Mesenchymal stem cell (in vitro differentiated cells and primary cell): ENCODE measurements at places on chromosomes 1 and 21.

- DNase-seq: no peak
These were observed 189.6 kb downstream of the KAZN start for GRCh38 chr1:14788080-14788479.

GRCh38 chr1:14919751-14920150 is 233.8 kb upstream of the TMEM51 start:
- no peak for DNase-seq

DNA sequence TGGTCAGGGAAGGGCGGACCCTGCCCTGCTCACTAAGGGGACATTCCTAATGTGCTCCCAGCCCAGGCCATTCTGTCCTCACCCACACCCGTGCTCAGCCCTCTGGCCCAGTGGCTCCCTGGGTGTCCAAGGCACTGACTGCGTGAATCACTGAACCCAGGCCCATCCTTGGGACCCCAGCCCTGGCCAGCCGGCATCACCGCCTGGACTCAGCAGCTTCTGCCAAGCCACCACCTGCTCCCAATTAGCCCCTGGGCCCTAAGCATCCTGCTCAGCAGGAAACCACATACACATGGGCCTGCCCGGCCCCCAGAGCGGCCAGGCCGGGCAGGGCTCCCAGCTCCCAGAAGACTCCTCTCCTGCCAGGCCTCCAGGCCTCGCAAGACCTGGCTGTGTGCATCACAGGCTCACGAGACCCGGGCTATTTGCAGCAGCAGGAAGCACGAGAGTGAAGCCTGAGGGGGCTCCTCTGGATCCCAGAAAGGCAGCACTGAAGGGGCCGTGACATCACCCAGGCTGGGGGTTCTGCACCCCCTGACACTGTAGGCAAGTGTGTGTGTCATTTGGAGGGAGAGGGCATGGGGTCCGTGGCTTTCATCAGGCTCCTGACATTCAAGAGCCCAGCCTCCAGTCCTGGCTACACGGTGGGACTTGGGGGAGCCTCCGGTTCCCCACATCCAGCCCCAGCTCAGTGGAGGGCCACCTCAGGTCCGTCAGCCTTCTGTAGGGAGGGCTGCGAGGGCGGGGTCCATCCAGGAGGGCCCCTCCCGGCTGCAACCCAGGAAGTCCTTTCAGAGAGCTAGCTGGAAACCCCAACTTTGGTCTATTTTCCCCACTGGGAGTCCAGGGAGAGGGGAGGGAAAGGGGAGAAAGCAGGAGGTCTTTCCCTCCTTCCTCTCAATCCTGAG is 1.6 kb downstream of the MFAP2 start:
- peak; percentile 71 for DNase-seq

DNA sequence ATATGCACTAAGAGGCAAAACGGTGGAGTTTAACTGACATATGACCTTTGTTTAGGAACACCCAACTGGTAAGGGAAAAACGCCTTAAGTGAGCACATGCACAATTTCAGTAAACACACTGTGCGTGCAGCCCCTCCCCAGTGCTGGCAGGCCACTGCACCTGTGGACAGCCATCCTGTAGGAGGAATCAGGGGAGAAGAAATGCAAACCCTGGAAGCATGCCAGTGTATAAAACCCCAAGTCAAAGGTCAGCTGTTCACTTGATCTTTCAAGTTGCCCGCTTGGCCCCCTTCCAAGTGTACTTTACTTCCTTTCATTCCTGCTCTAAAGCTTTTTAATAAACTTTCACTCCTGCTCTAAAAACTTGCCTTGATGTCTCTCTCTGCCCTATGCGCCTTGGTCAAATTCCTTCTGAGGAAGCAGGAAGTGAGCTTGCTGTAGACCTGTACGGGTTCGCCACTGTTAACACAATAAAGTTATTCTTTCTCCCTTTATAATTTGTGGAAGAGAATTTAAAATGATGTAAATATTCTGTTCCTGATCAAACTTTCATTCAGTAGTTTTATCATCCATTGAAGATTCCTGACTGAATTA is 31.8 kb downstream of the USP25 start:
- DNase-seq: no peak

GRCh38 chr1:160519642-160520435 is 3.2 kb downstream of the SLAMF6 start:
- no peak for DNase-seq

GRCh38 chr1:197736685-197737084 is 38.6 kb downstream of the DENND1B start:
- no peak for DNase-seq

- no peak for DNase-seq
These were observed 74.2 kb downstream of the LRIG2 start for GRCh38 chr1:113147073-113147625.

- DNase-seq: no peak
These were observed 83.4 kb downstream of the FOXD2 start for GRCh38 chr1:47521034-47521881.

GRCh38 chr1:205917466-205918238 is 25.6 kb downstream of the SLC26A9 start:
- DNase-seq: no peak

DNA sequence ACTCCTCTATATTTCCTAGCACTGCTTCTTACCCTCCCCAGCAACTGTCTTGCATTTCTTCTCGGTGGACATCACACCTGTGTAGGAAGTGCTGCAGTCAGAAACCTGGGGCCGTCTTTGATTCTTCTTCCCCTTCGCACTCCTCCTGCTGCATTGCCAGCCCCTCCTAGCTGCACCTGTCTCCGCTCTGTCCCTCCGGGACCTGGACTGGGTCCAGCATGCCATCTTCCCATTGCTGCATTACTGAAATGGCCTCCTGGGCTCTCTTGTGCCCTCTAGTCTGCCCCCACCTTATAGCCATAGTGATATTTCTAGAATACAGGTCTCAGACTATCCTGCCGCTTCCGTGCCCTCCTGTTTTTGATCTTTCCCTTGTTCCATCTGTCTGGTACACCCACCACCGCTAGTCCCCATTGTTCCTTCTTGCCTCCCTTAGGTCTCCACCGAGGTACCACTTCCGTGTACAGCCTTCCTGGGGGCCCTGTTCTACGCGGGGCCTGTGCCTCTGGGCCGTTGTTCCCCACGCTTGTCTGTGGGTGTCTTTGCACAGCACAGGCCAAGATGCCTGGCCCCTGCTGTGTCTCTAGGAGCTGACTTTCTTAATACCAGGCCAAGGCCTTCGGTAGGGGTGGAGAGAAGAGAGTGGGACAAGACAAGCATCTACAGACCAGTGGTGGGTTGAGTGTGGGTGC is 107.6 kb downstream of the GALNT2 start:
- no peak for DNase-seq

- no peak for DNase-seq
These were observed 111.9 kb downstream of the GLIS1 start for GRCh38 chr1:53627031-53627430.

DNA sequence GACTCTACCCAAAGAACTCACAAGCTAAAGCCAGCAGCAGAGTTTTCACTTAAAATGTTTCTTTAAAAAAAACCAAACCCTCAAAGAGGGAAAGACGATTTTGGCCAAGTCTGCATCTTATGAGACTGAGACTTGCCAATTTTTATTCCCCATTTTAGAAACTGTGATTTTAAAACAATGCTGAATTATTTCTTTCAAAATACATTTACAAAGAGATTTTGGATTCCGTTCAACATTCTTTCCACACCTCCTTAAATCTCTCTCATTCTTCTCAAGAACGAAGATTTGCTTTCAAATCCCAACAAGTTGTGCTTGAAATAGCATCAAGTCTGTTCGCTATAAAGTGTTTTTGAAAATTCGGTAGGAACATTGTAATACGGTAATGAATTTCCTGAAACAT is 133.9 kb upstream of the VANGL1 start:
- no peak for DNase-seq

GRCh38 chr21:46562472-46562871 is 42.4 kb downstream of the S100B start:
- no peak for DNase-seq

DNA sequence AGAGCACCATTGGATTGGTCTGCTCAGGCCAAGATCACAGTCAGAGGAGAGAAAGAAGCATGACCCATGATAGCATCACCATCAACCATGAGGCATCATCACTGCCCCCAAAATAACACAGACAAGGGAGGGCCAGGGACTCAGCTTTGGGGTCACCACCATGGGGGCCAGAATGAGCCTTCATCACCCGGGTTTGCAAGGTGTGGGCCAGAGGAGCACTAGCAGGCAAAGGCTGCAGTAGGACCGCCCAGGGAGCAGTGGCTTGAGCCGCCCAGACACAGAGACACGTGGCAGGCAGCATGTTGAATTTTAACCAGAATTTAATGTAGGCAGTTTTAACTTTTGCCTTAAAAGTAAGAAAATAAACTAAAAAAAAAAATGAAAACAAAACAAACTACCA is 53.7 kb upstream of the TMPRSS2 start:
- no peak for DNase-seq

- no peak for DNase-seq
These were observed 35.2 kb downstream of the EPHX1 start for GRCh38 chr1:225845097-225845496.

DNA sequence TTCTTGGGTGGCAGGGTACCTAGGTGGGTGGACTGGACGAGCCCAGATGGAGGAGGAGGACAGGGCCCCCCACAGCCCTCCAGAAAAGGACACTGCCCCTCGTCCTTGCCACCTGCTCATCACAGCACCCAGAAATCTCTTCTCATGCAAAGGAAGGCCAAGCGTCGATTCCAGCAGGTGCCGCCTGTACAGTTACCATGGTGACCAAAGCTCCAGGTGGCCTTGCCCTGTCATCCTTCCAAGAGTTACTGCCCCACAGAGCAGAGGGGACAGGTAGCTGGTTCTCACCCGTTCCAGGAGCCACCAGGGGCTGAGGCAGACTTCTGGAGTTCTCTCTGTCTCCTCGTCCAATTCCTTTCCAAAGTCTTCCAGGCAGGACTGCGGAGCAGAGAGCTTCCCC is 119.9 kb upstream of the VAMP3 start:
- no peak for DNase-seq

DNA sequence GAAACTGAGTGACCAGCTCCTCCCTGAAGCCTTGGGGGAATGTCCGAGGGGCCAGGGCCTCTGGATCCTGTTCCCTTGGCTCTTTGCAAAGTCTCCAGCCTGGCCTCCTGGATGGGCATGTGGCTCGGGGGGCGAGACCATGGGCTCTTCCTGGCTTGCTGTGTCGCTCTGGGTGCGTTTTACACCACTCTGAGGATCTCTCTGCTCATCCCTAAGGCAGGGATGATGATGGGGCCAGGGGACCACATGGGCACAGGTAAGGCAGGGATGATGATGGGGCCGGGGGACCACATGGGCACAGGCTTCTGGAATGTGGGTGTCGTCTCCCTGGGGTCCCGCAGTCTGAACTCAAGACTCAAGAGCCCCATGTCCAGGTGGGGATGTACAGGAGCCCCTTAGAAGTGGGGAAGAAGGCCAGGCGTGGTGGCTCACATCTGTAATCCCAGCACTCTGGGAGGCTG is 17.7 kb downstream of the TP73 start:
- DNase-seq: no peak

DNA sequence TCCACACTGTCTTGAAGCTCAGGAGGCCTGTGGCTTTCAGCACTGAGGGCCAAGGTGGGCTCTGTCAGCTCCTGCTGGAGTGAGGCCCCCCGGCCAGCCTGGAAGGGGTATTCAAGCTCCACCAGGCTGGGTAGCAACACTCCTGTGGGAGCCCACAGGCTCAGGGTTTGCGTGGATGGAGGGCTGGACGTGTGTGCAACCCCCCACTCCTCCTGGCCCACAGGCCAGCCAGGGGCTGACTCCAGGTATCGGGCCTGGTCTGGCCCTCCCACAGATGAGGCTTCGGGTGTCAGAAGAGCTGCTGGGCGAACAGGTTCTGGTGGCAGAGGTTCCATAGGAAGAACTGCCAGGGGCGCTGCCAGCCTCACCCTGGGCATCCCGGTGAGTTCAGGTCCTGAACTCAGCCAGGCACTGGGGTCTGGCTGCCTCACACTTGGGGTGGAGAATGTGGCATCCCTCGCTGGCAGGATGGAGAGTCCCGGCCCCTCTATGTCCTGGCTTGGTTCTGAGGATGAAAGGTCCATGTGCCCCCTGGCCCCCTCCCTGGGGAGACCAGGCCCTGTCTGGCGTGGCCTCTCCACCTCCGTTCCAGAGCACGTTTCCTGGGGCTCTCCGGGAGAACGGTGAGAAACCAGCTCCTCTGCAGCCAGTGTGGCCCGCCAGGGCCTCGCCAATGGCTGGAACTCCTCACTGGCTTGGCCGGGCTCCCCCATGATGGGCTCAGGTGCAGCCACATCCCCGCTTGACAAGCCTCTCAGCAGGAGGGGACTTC is 64.6 kb upstream of the TARDBP start:
- no peak for DNase-seq

GRCh38 chr1:24702511-24703293 is 42.5 kb upstream of the CLIC4 start:
- DNase-seq: peak; percentile 30
